ENCODE measurements at places on chromosomes 12 and 14. TPM values are rescaled to one million over a fixed set of nuclear protein-coding genes. Genes with fewer than 3 reads are reported as not detected.

Gene PTCSC3
- total RNA-seq: not detected

Gene TTC6
- total RNA-seq: under 0.01 TPM

Gene NCKAP5L
- 6.1 TPM for total RNA-seq

Gene SYNDIG1L
- not detected for total RNA-seq

Gene CCNT1
- 30.3 TPM for total RNA-seq

Gene DACT1
- 9.7 TPM for total RNA-seq

Gene HSPB8
- 12.9 TPM for total RNA-seq

Gene MMAB
- 14.2 TPM for total RNA-seq

Gene KLRC4
- not detected for total RNA-seq

Gene IAPP
- total RNA-seq: not detected

Gene MYL2
- not detected for total RNA-seq

Gene AP1G2
- 2.9 TPM for total RNA-seq

Gene OAS1
- not detected for total RNA-seq

Gene SPX
- under 0.01 TPM for total RNA-seq

Gene TPH2
- not detected for total RNA-seq

Gene ZNF410
- total RNA-seq: 73.9 TPM

Gene RAB15
- 3.3 TPM for total RNA-seq

Gene C12orf60
- 1.1 TPM for total RNA-seq

Gene SOS2
- 10.9 TPM for total RNA-seq

Gene CGRRF1
- 15.3 TPM for total RNA-seq

Gene NEMF
- total RNA-seq: 30.5 TPM

Gene LRP1-AS
- not detected for total RNA-seq

Gene CCDC184
- total RNA-seq: 0.18 TPM

Gene CAPZA3
- total RNA-seq: not detected

Data from IMR-90 (cell line).